AG08396 (cell line): ENCODE measurements at places on chromosomes 6 and 20.
A peak's percentile ranks its signal among the peaks of the same experiment; 100 is the strongest.

DNA sequence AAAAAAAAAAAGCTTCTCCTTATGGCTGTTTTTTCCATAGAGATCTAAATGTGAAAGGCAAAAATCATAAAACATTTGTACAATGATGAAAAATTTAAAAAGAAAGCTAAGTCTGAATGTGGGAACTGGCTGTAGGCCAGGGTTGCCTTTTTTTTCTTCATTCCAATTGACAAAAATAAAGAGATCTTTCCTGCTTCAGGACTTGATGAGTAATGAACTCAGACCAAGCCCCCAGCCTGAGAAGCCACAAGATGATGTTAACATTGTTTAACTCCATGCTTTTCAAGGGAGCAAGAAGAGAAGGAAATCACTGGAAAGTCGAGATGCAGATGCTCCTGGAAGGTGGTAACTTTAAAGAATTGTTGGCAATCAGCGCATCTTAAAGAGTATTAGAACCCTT lies 41.4 kb downstream of the TRMT6 start:
- DNase-seq, result no peak

GRCh38 chr20:31842471-31843157 lies 2.8 kb downstream of the FOXS1 start:
- peak; percentile 79 for DNase-seq

DNA sequence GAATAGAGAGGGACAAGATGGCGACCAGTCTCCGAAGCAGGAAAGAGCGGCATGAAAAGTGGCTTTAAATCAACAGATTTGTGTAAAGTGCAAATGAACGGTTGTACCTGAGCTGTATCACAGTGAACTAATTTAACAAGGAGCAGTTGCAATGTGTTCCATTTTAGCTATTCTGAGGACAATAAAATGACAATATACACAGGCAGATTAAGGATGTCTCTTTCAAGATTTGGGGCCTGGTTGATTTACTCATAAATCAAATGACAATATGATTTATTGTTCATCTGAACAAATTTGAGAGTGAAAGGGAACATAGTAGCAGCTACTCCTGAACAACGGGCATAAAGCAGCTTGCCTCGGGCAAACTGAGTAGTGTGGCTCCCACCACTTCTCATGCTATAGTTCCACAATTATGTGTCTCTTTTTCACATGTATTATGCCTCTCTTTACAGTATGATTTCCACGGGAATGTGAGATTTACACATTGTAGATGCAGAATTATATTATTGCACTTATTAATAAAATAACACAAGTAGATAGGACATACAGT lies 204.1 kb upstream of the AGPAT4 start:
- DNase-seq, result no peak

DNA sequence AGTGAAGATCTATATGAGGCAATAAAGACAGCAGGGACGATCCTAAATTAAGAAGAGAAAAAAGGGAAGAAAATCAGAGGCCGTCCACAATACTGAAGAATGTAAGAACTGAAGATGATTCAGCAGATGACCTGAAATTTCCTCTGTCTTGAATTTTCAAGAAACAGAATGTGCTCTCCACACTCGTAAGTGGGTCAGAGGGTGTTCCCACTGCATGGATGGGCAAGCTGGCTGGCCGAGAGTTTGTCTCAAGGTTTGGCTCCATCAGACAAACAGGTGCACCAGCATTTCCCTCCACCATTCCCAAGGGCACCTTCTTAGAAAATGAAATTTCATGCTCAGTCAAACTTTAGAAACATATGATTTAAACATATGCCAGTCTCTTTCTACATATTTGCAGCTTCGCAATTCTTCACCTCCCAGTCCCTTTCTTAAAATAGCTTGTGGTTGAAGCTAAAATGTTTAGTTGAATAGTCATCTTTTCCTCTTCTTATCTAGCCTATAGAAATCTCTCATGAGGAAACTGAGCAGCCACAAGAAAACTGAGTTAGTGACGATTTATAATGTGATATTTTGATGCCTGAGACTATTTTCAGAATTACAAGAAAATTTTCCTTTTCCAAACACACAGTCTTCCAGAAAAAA lies 576.4 kb downstream of the PRKN start:
- no peak for DNase-seq

- DNase-seq, result peak; percentile 34
Measured at GRCh38 chr6:79421707-79422484, 115.3 kb downstream of the LCA5 start.
